Stimulated activated CD4-positive, alpha-beta T cell treated with anti-CD3 and anti-CD28 coated beads, Interleukin-2, amount 100 ng/mL, for 24 hours (primary cell): ENCODE measurements at places on chromosomes 4 and X.

DNA sequence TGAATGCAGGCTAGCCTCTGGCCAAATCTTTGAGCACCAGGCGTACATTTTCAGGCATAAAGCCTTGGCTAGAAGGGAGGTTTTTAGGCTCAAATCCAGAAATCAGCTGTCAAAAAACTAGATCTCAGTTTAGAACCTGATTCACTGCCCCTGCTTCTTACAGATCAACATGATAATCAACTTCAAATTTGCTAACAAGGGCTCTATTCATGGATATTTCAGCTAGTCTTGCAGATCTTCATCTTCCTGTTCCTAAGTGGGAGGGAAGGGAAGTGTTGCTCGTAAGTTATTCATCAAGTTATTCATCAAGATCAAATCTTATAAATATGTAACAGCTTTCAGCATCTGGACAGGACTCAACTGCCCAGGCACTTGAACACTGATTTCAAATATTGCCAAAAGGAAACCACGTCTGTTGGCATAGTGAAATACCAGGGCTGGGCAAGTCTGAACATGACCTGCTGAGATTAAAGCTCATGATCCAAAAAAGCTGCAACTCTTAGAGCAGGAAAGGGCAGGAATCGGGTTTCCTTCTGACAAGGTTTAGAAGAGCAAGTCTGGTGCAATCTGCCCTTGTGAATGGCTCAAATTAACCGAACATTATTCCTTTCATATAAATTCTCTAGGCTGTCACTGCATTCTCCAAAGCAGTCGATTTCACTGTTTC lies 200.3 kb downstream of the PDGFC start:
- no peak for DNase-seq

DNA sequence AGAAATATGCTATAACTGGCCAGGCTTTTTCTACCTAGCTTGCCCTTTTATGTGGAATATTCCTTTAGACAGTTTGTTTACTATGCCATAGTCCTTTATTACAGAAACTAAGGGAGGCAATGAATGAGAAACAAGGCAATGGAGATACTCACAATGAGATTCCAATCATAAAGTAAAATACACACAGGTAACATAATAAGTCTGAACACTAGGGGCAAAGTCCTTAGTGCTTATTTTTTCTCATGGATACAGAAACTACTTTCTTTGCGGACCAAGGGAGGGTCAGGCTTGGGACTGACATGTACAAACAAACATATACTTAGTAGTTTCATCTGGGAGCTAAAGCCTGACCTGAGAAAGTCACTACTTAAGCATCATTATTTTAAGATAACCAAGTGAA lies 16.0 kb upstream of the UGT8 start:
- no peak for DNase-seq

GRCh38 chr4:35063031-35063570 lies 1181.2 kb downstream of the ARAP2 start:
- DNase-seq, result no peak

GRCh38 chr4:76993787-76994641 lies 44.5 kb downstream of the SEPTIN11 start:
- peak; percentile 45 for DNase-seq

GRCh38 chrX:2697306-2697705 lies 6.2 kb downstream of the CD99 start:
- no peak for DNase-seq

- peak; percentile 2 for DNase-seq
Measured at GRCh38 chrX:46913667-46914066, 1.4 kb downstream of the JADE3 start.

- no peak for DNase-seq
Measured at GRCh38 chr4:185955151-185955770, 113.7 kb upstream of the TLR3 start.

GRCh38 chrX:67328476-67328875 lies 215.3 kb upstream of the AR start:
- no peak for DNase-seq

DNA sequence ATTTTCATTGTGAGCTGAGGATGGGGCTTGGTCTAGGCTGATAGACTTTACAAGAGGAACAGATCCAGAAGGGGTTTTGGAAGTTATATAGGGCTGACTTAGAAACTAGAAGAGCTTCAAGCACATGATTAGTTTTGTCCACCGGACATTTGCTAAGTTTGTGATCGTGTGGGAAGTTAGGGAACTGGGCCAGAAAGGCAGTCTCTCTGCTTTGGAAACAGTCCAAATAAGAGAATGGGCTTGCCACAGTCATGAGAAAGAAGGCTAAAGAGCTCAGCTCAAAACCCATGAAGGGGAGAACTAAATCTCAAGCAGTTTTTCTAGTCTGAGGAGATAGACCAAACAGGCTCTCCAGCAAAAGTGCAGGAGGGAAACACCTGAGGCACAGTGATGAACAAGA lies 67.8 kb downstream of the ZNF674 start:
- DNase-seq, result no peak

GRCh38 chr4:104490096-104490769 lies 4.5 kb downstream of the CXXC4 start:
- DNase-seq, result no peak

DNA sequence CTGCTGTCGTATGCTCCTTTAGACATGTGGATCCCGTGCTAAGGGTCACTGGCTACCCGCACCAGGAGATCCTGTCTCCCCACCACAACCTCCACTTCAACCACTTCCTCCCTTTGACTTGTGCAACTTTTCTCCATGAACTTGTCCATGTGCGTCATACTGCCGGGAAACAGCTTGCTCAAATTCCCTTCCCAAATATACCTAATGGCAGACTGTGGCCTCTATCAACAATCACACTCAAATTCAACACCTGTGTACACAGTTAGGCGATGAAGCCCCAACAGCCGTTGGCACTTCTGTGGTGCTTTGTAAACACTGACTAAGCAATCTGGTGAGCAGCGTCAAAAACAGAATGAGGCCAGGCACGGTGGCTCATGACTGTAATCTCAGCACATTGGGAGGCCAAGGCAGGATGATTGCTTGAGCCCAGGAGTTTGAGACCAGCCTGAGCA lies 49.5 kb downstream of the CD99L2 start:
- DNase-seq, result no peak

DNA sequence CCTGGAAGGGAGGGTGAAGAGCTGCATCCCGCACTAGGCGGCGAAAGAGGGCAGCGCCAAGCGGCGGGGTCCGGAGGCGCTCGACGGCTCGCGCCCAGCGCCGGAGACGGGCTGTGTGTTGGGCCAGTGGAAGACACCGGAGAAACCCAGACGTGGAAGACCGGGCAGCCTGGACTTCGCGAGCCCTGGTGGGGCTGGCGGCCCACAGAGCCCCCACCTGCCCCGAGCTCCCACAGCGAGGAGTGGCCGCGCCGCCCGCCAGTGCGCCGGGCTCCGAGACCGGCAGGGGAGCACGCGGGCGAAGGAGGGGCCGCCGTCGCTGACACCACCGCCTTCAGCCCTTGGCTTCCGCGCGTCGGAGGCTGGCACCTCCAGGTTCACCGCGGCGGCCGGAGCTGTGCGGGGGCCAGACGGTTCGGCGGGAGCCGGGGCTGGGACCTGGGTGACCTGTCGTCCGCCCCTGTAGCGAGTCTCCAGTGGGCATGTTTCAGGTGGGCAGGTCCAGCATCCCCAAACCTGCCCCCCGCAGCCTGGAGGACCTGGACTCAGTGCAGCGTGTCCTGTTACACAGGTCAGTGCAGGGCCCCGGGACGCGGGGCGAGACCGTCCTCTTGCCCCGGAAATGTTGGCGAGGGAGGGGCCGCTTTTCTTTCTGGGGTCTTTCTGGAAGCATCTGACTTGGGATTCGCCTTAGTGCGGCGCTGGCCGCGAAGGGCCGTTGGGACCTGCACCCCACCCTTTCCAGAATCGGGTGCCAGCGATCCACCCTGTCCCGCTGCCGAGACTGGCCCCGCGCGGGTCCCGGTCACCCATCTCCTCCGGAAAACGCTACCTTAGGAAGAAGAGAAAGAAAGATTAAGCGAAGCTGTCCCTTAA lies 9.6 kb upstream of the INTU start:
- DNase-seq, result no peak

GRCh38 chr4:105996845-105997244 lies 101.6 kb downstream of the NPNT start:
- no peak for DNase-seq

DNA sequence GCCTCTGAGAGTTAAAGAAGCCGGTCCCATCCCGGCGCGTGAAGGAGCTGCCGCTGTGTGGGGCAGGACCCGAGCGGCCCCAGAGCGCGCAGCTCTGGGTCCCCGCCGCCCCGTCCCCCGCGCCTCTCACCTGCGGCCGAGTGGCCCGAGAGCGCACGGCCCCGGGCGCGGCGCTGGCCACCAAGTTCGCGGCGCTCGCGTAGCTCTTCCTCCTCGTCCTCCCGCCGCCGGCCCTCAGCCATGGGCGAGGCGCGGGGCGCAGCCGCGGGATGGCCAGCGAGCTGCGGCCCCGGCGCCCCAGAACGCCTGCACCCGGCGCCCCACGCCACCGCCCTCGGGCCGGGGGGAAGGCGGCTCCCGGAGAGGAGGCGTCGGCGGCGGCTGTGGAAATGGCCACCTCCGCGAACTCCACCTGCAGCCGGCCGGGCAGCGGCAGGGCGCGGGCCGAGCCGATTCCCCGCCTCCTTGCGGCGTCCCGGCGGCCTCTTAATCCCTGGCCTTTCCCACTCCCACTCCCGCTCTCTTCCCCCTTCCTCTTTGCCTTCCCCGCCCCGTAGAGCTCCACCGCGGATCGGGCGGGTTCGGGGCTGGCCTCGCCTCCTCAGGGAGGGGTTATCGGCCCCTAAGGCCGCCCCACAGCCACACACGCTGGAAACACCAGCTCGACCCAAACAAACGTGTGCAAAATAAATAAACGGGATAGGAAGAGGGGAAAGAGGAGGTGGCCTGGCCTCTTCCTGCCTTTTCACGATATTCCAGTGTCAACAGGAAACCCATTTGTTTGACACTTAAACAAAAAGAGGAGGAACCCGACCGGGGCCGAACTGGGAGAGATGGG lies at the start of gene SH3D19:
SH3D19 (minus strand) TSS at position 495 of the 838 bp plus-strand sequence; CDS start at position 242, 253 bp downstream.
- DNase-seq, result peak; percentile 11

- DNase-seq, result peak; percentile 45
Measured at GRCh38 chrX:19799319-19800182, 87.8 kb downstream of the SH3KBP1 start.

DNA sequence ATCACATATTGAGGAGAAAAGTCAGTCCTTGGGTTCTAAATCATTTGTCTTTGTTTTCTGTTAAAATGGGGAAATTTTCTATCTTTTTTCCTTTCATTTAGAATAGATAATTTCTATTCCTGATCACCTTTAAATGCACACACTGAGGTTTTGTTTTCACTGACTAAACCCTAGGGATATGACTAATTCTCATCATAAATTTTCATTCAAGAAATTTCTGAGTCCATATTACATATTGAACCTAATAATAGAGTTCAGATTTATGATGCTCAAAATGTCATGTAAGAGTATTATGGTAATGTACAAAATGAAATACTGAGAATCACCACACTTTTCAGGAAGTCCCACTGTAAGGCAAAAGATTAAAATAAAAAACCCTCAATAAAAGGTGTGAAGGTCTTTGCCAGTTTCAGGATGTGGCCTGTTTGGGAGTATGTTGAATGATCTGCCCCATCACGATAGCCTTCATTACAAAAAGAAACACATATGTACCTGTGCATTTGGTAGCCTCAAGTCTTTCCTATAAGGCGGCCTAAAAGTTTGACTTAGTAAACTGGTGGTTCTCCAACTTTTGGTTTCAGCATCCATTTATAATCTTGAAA lies 49.4 kb downstream of the LEF1 start:
- DNase-seq, result no peak

DNA sequence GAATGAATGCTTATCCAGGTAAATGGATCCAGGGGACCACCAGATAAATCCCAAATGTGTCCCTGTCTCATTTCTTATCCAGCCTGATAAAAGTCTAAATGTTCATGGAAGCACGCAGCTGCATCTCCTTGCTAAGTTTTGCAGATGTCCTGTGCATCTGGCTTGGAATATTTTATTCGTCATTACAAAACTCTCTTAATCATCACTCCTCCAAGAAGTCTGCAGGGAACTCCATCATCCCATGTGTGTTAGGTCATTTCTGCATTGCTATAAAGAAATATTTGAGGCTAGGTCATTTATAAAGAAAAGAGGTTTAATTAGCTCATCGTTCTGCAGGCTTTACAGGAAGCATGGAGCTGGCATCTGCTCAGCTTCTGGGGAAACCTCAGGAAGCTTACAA lies 297.2 kb downstream of the HS3ST1 start:
- no peak for DNase-seq

DNA sequence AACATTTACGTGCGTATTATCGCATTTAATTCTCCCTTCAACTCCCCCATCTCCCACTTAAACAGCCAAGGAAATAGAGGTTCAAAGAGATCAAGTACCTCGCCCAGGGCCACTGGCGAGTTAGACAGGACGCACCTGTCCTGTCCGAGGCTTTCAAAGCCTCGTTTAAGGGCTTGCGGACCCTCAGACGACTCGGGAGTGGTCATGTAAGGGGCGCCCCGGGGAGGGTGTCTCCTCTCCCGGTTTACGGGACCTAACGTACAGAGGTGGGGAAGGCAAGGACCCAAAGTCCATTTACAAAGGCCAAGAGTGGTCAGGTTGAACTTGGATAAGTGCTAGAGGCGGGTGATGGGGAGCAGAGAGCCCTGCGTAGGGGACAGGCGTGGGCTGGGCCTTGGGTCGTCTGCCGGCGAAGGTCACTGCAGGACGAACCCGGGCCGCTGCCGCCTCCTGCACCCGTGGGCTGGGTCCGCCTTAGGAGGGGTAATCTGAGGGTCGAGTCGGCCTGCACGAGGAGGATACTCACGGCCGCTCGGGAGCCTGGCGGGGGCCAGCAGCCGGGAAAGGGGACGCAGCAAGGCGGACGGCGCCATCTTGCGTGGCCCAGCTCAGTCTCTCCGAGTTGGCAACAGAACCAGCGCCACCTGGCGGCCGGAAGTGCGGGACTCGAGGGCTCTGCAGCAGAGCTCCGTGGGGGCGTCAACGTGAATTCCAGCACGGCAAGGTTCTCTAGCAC lies 5.9 kb upstream of the NAA15 start:
- DNase-seq, result peak; percentile 100

DNA sequence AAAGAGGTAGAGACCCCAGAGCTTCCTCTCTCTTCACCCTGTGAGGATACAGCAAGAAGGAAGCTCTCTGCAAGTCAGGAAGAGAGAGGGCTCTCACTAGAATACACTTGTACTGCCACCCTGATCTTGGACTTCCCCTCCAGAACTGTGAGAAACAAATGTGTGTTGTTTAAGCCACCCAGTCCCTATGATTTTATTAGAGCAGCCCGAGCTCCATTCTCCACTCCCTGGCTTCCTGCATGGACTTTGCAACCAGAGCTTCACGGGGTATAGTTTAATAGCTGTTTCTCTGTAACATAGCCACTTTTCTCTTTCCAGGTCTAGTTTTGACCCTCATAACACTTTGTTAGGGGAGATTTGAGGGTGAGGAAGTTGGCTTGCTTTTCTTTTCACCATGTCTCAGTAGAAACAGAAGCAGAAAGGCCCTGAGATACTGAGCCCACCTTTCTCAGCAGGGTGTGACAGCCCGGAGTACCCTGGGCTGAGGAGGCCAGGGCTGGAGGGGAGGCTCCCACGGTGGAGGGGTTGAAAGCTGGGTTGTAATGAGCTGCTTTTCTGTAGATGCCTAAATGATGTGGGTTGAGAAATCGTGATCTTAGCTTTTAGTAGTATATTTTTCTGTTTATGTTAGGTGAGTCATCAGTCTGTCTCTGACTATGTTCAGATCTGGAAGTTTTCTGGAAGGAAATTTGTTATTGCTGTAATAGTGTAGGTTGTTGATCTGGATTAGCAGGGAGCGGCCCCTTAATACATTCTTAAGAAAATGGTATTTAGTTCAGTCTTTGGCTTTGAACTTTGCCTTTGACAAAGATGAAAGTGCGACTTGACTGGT lies 118.6 kb downstream of the PTTG2 start:
- DNase-seq, result no peak

GRCh38 chrX:41827886-41828285 lies 95.5 kb downstream of the CASK start:
- no peak for DNase-seq

GRCh38 chr4:155496294-155496626 lies 119.5 kb upstream of the MAP9 start:
- no peak for DNase-seq
